ENCODE measurements at places on chromosomes 16 and 17.

DNA sequence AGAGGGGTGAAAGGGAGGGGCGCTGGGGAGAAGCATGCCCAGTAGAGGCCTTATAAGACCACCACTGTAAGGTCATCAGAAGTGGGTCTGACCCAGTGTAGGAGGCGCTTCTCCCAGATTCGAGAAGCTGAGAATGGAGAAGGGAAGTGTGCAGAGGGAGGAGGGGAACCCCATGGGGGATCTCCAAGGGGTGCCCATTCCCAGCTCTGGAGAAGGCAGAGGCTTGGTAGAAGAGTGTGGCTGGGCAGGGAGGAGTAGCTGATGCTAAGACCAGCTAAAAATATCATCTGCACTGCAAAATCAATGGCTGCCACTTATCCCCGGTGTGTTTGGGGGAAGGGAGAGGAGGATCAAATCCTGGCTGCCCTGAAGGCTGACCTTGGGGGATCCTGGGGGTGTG, 7.2 kb downstream of the NGFR start:
- no peak for DNase-seq

DNA sequence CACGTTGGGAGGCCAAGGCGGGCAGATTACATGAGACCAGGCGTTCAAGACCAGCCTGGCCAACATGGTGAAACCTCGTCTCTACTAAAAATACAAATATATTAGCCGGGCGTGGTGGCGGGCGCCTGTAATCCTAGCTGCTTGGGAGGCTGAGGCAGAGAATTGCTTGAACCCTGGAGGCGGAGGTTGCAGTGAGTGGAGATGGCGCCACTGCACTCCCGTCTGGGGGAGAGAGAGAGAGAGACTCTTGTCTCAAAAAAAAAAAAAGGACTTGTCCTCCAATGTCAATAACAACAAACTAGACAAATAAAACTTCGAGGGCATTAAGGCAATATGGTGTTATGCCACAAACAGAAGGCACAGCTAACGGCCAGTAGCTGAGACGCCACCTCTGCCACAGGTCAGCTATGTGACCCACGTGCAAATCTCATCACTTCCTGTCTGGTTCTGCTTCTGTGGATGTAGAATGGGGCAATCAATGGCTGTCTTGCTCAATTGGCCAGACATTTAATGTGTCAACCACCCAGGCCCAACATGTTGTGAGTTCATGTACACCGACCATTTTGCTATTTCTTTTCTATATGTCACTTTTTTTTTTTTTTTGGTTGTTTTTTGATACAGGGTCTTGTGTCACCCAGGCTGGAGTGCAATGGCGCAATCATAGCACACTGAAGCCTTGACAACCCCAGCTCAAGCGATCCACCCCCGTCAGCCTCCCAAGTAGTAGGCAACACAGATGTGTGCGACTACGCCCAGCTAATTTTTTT, 834 bp upstream of the TXNDC11 start:
- no peak for DNase-seq

- no peak for DNase-seq
Observed at GRCh38 chr16:4869147-4869805, 22.0 kb downstream of the UBN1 start.

DNA sequence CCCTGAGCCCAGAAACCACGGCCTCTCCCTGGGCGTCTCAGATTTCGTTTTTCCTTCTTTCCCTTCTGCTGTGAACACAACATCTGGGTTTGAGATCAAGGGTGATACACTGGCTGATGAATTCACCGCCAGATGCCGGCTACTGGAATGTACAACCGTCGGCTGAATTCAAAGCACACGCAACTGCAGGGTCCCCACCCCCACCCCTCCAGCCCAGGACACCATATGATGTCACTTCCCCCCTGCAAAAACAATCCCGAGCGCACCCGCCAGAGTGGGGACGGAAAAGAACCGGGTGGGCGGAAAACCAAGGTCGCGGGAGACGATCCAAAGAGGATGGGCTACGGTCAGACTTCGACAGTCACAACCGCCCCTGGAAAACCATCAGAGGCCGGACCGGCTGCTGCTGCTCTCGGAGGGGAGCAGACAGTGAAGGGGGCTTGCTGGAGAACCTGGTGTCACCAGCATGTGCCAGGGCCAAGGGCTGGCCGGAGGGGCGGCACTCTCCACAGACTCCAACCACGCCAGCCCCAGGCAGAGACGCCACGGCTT, 23.3 kb downstream of the CEP295NL start:
- no peak for DNase-seq

DNA sequence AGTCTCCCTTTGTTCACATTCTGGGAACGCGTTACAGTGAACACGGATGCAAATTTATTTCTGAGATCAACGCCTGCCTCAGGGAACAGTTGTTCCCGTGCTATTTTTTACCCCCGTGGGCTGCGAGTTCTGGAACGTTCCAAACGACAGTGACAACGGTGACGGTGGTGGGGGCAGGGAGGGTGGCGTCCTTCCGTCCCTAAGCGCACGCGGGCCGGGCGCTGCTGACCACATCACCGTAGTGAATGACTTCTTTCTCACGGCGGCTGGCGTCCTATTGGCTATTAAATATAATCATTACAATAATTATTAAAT, 45.1 kb upstream of the SSTR5 start:
- DNase-seq, result no peak

GRCh38 chr17:44174427-44174826, 3.9 kb downstream of the ASB16 start:
- no peak for DNase-seq

- no peak for DNase-seq
Observed at GRCh38 chr17:9890124-9890523, 14.9 kb downstream of the RCVRN start.

DNA sequence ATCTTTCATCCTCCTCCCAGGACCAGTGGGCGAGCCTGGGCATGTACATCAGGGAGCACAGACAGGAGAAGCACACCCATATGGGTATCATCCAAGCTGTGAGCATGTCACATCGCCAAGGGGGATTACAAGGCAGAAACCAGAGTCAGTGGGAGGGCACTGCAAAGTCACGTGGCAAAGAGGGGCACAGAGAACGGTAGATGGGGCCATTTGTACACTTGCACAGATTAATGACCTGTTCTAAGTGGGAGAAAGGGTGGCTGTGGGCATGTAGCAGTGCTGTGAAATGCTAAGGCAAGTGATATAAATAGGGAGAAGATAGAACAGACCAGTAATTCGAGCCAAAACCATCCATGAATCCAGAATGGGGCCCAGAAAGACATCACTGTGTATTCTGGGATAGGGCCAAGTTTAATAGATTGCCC, 265.0 kb downstream of the CPPED1 start:
- DNase-seq, result no peak

DNA sequence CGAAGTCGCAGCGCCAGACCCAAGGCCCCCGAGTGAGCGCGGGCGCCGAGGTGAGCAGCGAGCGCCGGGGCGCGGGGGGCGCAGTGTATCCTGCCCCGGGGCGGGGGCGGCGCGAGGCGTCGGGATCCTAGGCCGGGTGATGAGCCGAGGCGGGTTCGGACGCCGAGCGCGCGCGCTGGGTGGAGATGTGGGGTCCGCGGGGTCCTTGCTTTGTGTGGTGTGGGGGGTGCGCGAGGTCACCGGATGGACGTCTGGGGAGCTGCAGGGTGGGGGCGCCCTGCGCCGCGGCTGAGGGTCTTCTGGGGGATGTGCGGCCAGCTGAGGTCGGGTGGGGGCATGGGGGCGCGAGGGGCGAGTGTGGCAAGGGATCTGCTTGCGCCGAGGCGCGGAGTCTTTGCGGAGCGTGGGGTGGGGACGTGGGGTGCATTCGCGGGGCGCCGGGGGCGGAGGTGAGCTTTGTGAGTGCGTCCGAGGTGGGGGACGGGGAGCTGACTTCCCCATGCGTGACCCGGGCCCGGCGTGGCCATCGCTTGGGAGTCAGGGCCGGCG, 560 bp downstream of the RAI1 start:
- no peak for DNase-seq

GRCh38 chr17:18327556-18327955, 12.5 kb downstream of the SMCR8 start:
- DNase-seq, result no peak

DNA sequence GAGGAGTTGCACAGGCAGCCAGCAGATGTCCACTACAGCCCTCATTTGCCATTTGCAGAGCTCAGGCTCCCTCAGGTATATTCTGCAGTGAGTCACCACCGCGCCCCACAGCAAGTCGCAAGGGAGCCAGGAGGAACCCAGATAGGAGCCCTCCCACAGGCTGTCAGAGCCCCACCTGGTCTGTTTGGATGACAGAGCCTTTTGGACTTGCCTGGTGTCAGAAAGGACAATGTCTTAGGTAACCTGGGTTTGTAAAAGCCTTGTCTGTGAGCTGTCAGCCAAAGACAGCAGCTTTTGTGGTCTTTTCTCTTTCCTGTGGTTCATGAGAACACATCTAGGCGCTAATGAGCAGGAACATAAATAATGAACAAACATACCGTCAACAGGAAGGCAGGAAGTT, 70.9 kb downstream of the GNAO1 start:
- no peak for DNase-seq

- no peak for DNase-seq
Observed at GRCh38 chr16:4826526-4826925, 20.6 kb downstream of the GLYR1 start.

GRCh38 chr17:77128896-77129567, 11.7 kb upstream of the SEC14L1 start:
- no peak for DNase-seq

- no peak for DNase-seq
Observed at GRCh38 chr17:11642655-11643054, 44.4 kb downstream of the DNAH9 start.

DNA sequence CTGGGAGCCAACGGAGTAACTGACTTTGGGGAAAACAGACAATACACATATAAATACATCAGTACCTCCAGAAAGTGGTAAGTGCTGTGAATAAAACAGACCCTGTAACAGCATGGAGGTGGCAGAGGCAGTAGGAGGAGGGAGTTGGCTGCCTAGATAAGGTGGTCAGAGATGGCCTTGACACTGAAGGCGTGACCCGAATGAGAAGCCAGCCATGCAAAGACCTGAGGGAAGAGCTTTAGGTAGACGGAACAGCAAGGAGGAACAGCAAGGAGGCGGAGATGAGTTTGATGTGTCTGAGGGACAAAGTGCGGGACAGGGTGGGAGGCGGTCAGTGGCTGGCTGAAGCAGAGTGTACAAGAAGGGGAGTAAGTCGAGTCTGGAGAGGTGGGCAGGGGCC, 8.1 kb upstream of the SLC6A4 start:
- DNase-seq, result no peak

DNA sequence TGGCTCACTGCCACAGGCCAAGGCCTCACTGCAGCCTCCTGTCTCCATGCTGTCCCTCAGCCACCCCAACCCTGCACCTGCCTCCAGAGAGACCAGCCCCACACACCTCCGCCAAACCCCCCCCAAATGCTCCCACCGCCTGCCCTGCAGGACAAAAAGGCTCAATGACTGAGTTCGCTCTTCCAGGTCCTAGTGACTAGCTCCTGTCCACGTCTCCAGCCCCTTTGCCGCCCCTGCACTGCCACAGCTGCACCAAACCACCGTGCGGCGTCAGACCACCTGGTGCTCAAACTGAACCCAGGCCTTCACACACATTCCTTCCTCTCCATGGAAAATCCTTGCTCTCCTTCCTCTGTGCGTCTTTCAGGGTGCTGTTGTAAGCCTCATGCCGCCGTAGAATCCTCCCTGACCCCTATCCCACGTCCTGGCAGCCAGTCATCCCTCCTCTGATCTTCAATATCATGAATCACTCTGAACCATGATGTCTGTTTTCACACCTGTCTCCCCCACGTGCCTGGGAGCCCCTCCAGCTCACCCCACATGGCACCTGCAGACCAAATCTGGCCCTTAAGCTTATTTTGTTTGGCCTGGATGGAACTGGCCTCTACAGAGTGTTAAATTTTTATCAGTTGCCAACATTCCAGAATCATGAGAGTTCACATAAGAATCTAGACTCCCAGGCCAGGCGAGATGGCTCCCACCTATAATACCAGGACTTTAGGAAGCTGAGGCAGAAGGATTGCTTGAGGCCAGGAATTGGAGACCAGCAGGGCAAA, 4.3 kb upstream of the GSG1L start:
- DNase-seq, result no peak

- DNase-seq, result no peak
Observed at GRCh38 chr16:58530179-58530578, 14.9 kb downstream of the SETD6 start.

- no peak for DNase-seq
Observed at GRCh38 chr16:53022374-53022773, 30.3 kb downstream of the CHD9NB start.

All from cortex of kidney (tissue), 1 donor.